ENCODE measurements at places on chromosomes 7 and 10.
A peak's percentile ranks its signal among the peaks of the same experiment; 100 is the strongest.

DNA sequence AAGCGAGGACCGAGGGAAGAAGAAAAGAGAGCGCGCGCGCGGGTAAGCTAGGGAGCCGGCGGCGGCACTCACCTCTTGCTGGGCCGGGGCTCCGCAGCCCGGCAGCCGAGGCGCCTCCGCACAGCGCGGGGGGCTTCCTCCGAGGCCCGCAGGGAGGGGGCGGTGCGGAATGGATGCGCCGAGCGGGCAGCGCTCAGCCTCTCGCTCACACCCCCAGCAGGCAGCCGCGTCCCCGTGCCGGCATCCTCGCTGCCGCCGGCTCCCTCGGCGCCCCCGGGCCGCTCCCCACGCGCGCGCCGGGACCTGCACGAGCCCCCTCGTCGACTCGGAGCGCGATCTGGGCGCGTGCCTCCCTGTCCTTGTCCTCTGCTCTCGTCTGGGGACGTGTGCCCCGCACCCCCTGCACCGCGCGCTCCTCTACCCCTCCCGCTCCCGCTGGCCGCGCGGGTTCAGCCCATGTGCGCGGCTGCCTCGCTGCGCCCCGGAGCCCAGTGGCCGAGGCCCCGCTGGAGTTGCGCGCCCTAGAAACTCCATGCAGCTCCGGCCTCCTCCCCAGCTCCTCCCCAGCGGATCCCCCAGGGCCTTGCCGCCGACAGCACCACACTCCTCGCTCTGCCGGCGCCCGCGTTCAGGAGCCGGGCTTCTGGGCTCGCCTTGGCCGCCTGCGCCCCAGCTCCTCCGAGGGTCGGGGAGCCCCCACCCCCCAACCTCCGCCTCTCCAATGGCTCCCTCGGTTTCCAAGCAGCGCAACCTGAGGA, 75.3 kb downstream of the CALN1 start:
- DNase-seq, result no peak

GRCh38 chr7:27173511-27173955, 587 bp downstream of the HOXA10 start:
- no peak for DNase-seq

- no peak for DNase-seq
Measured at GRCh38 chr7:81002421-81002820, 83.6 kb upstream of the SEMA3C start.

- no peak for DNase-seq
Measured at GRCh38 chr7:27825891-27826290, 85.9 kb downstream of the TAX1BP1 start.

DNA sequence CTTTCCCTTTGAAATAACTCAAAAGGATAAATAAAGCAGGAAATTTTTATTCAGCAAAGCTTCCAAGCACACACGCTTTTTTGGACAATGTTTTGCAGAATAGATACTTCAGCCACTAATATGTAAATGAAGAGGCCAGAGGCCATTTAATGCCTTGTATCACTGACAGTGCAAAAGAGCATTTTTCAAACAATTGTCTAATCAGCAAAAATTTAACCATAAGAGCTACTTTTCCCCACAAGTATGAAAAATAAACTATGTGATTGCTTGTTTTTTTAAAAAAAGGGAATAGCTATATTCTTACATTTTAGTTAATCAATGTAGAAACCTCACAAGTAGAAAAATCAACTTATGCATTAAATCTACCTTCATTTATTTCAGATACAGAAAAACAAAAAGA, 99.7 kb downstream of the COL28A1 start:
- DNase-seq, result no peak

GRCh38 chr7:37018954-37019353, 294.7 kb upstream of the AOAH start:
- no peak for DNase-seq

GRCh38 chr7:46352004-46352954, 431.2 kb upstream of the IGFBP3 start:
- peak; percentile 33 for DNase-seq

DNA sequence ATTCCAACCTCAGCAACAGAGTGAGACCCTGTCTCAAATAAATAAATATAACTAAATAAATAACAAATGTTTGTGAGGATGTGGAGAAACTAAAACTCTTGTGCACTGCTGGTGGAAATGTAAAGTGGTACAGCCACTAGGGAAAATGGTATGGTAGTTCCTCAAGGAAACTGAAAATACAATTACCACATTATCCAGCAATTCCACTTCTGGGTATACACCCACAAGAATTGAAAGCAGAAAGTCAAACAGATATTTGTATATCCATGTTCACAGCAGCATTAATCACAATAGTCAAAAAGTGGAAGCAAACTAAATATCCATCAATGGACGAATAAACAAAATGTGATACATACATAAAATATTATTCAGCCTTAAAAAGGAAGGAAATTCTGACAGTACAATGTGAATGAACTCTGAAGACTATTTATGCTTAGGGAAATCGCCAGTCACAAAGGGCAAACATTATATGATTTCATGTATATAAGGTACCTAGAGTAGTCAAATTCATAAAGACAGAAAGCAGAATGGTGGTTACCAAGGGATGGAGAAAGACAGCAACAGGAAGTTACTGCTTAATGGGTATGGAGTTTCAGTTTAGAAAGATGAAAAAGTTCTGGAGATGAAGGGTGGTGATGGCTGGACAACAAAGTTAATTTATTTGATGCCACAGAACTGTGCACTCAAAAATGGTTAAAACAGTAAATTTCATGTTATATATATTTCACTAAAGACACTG, 9.8 kb downstream of the ARHGAP12 start:
- DNase-seq, result no peak

GRCh38 chr7:74428023-74428422, 25.7 kb upstream of the GTF2IRD1 start:
- no peak for DNase-seq

GRCh38 chr10:21534280-21534586, 201 bp downstream of the MLLT10 start:
- no peak for DNase-seq

DNA sequence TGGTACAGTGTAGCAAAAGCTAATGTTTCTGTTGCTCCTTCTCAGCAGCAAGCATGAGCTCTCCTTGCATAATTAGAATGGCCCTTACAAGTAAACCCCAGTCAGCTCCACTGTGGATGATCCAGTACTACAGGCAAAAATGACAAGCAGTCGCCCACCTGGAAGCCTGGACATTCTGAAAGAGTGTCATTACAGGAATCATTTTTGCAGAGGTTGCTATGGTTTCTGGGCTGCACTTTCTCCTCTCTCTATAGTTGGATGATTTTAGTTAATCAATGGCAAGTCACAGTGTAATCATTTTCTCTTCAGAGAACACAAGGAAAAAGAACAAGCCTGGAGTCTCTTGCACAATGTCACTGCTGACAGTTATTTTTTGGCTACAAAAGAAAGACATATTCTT, 102.9 kb upstream of the MYO3A start:
- DNase-seq, result no peak

- no peak for DNase-seq
Measured at GRCh38 chr7:92731335-92732063, 104.9 kb downstream of the CDK6 start.

- no peak for DNase-seq
Measured at GRCh38 chr7:143300959-143301935, 13.1 kb downstream of the CASP2 start.

- peak; percentile 32 for DNase-seq
Measured at GRCh38 chr10:93420091-93420490, 62.0 kb downstream of the MYOF start.

DNA sequence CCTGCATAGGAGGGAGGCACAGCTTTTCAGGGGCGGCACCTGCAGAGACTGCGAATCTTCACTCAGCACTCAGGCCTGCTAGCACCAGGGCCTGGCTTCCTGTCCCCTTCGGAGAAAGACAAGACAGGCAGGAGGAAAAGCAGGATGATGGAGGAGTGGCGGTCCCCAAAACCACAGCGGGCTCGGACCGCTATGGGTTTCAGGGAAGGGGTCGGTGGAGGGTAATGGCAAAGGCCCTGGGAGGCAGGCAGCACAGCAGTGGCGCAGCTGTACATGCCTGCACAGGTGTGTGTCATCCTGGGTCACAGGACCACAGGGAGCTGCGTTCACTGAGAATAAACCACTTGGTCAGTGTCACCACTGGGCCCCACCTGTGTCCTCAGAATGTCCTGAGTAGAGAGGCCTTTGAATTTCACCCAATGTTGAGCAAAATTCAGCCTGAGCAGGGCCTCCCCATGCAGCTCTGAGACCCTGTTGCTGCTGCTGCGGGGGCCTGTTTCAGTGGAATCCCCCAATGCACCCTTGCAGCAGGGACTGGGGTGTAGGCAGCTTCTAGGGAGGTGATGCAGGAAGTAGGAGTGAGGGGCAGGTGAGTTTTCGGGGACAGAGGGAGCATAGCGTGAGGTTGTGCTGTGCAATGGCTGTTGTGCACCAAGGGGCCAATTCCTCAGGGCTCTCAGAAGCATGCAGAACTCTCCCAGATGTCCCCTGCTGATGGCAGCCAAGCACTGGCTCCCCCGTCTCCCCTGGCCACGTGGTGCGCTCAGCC, 90.6 kb upstream of the PPP2R2D start:
- DNase-seq, result no peak

DNA sequence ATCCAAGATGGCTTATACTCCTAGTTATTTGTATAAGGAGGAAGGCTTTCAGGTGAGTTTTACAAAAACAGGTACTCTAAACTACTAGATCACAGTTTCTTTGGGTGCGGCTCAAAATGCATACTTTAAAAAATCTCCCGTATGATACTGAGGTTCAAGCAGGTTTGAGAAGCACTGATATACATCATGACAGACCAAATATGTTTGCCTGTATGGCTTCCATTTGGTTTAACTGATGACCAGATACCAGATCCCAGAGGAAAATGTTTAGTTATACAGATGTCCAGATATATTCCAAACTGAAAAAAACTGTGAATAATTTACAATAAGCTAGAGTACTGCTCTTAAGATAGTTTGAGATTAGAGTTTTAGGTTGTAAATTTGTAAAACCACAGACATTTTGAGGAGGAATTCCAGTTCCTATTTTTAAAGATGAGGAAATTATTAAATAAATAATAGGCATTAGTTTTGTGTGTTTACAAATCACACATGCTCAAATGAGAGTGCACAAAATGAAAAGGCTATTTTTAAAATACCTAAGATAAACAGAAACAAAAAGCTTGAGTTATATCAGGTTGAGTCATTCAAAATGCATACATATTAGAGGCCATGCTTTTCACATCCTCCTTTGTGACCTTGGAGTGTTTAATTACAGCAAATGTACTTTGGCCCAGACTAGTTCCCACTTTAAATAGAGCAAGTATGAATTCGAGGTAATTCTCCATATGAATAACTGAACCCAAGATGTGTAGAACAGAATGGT, 60.5 kb downstream of the SEMA3C start:
- no peak for DNase-seq

DNA sequence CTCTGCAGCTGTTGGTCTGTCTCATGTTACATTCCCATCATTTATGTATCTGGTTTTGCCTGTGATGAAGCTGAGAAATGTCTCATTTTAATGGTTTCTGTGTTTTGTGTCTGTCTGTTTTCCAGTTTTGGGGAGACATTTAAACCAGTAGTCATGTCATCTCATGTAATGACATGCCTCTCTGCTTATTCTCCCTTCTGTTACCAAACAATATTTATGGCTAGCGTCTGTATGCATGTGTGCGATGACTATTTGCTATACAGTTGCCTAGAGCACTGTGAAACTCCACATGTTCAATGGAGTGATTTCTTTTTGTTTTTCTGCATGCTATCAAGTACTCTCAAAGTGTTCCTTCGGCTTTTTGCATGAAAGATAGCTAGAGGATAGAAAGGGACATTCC, 132.0 kb downstream of the ST7 start:
- no peak for DNase-seq

GRCh38 chr10:33291053-33291592, 43.3 kb downstream of the NRP1 start:
- no peak for DNase-seq

DNA sequence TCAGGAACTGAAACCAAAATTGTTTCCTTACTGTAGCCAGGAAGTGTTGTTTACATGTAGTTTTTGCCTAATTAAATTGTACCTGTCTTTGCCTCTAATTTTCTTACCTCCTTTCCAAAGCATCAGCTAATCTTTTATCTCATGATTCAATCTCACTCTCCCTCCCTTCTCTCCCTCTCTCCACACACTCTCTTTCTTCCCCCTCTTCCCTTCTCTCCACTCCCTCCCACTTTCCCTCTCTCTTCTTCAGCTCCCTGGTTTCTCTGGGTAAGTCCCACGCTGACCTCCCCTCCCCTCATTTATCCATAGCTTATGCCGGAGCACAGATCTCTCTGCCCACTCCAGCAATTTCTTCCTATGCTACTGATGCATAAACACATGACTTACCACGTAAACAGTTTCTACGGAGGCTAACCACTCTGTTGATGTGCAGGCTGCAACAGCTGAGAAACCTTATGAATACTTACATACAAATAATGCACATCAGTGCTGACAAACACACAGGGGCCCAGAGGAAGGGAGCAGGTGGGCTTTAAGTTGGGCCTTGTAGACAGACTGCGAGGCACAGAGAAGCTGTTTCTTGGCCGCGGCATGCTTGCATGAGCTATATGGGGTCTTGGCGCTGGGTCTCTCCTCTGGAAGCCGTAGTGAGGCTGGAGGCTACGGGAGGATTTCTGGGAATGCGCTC, 174.4 kb upstream of the PLXNA4 start:
- DNase-seq, result no peak

GRCh38 chr10:128877936-128878335, 589.1 kb upstream of the MGMT start:
- no peak for DNase-seq

- peak; percentile 62 for DNase-seq
Measured at GRCh38 chr7:16743236-16743635, 10.3 kb upstream of the TSPAN13 start.

- DNase-seq, result no peak
Measured at GRCh38 chr7:46549347-46549746, 628.3 kb upstream of the IGFBP3 start.

DNA sequence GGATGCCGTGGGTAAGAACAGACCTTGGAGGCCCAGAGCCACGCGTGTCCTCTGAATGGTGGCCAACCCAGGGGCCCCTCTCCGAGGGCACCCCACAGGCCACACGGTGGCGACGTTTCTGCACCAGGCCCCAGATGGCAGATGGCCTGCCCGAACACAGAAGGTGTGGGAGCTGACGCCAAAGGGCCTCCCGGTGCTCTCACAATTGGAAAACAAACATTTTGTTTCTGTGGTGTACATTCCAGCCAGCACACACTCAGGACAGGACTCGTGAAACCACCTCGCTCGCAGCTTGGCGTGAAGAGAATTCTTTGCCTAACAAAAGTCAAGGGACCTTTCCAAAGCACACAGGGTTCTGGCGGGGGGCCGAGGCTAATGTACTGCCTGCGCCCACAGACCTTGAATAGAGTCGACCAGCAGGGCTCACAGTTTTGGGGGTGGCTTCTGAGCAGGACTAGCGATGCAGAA, 112.1 kb downstream of the FAM53B start:
- DNase-seq, result no peak

DNA sequence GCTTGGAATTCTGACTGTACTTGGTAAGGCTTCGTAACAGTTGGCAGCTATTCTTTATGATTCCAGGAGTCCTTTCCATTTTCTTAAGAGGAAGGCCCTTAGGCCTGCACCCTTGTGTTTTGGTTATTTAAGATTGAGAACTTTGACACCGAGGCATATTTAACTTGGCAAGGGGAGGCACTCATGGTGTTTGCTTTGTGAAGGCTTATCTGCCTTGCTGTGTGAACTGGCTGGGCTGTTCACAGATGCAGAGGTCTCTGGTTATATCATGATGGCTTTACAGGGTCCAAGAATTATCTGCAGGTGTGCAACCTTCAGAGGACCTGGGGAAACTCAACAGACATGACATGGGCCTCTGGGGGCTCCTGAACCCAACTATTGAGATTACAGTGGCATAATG, 833 bp upstream of the PNLIPRP1 start:
- no peak for DNase-seq

GRCh38 chr10:108132303-108132702, 967.8 kb upstream of the SORCS1 start:
- no peak for DNase-seq

GRCh38 chr7:128811631-128812430, 18.4 kb upstream of the FLNC start:
- DNase-seq, result no peak
